Stimulated activated CD8-positive, alpha-beta memory T cell treated with anti-CD3 and anti-CD28 coated beads, Interleukin-4, amount 100 ng/mL, for 1 hour (primary cell): ENCODE measurements at places on chromosomes 3 and 15.

DNA sequence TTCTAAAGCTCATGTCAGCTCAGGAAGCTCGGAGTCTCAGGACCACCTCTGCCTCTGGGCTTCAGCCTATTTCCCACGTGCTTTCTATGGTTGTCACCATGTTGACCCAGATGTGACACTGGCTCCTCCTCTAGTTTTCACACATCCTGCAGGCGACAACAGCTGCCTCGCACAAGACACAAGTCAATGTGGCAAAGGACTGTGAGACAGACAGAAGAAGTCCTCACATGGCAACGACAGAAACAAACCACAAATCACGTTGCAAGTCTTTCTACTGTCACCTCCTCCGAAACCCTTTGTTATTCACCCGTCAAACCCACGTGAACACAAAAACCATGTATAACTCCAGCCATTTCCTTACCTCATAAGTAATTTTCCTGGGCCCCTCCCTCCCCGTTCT, 194.5 kb downstream of the MEX3B start:
- DNase-seq: no peak

DNA sequence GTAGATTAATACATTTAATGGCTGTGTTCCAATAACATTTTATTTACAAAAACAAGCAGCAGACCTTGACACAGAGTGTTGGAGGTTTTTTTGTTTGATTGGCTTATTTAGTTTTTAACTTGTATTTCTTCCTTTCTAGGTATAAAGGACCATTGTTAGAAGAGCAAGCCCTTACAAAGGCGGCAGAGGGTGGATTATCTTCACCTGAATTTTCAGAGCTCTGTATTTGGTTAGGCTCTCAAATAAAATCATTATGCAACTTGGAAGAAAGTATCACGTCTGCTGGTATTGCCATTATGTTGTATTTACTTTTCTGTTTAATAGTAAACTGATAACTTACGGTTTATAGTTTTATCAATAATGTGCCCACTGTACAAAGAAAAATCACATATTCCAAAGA, 10.0 kb downstream of the FAM98B start:
- DNase-seq: no peak

DNA sequence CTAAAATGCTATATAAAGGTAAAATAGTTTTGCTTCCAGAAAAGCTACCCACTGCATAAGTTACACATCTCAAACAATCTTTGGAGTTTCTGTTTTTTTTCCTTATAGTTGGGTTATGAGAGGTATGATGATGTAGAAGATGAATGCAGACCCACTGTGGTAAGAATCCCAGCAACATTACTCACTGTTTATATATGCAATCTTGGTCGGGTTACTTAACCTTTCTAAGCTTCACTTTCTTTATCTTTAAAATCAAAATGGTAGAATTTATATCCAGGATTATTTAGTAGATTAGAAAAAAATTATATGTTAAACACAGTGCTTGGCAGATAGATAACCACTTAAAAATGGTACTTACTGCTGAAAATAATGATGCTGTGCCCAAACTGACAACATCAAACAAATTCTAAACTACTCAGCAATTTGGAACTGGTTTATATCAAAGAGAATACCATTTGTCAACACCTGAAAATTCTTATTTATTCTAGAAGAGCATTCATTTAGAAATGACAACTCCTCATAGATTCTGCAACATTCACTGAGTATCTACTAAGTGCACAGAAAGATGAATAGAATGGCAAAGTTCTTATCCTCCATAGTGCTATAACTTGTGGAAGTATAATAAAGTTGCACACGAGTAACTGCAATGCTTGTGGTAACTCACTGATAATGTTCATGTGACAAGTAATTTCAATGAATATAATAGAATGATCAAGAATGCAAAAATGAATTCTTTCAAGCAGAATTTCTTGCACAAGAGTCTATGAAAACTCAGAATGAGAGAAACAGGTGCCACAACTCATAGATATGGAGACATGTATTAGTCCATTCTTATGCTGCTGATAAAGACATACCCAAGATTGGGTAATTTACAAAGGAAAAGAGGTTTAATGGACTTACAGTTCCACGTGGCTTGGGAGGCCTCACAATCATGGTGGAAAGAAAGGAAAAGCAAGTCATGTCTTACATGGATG, 129.0 kb upstream of the SLC7A14 start:
- no peak for DNase-seq

DNA sequence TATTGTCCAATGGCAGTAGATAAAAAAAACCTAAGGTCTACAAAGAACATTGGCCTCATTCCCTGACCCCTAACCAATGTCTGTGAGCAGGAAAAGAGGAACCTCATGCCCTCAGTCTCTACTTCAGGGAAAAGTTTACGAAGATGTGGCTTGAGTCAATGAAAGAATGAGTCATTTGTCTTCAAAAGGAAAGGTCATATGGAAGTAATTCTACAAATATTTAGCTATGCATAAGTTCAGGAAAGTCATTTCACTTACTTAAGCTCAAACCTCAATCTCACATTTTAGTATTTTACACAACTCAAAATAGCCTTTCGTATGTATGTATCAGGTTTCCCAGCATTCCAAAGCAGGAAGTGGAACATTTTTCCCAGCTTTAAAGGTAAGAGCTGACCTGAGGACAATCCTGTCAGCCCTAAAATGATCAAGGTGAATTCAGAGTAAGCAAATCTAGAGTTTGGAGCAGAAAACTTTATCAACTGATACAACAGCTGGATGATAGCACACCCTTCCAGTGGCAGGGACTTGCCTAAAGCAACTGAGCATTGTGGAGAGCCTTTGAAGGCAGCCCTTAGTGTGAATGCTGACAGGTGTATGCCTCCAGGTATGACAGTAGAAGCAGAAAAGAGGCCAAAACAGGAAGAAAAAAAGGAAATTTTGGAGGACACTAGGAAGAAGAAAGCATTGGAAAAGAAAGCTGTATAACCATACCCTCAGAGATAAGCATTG, 53.9 kb upstream of the ACKR4 start:
- no peak for DNase-seq

- DNase-seq: no peak
Observed at GRCh38 chr3:136792556-136793330, 26.2 kb upstream of the SLC35G2 start.

GRCh38 chr3:195077611-195078540, 193.1 kb downstream of the XXYLT1 start:
- DNase-seq: no peak

- no peak for DNase-seq
Observed at GRCh38 chr3:278300-279064, 81.9 kb downstream of the CHL1 start.

DNA sequence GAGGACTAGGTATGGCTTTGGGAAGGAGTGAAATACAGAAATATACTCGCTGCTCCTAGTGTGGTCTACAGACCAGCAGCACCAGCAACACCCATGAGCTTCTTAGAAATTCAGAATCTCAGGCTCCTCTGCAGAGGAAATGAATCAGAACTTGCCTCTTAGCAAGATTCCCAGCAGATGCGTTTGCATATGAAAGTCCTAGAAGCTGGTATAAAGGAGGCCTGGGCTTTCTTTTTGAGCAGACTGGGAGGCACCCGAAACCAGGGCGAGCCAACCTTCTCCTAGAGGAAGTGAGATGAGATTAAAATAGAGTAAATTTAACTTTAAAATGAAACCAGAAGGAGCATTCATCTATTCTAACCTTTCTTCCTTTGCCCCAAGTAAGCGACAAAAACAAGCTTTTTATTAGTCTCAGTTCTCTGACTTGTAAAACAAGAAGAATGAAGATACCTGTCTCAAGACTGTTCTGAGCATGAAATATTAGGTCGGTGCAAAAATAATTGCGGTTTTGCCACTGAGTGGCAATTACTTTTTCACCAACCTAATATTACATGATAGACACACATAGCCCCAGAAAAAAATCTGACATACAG, 140.0 kb downstream of the PDZRN3 start:
- no peak for DNase-seq

DNA sequence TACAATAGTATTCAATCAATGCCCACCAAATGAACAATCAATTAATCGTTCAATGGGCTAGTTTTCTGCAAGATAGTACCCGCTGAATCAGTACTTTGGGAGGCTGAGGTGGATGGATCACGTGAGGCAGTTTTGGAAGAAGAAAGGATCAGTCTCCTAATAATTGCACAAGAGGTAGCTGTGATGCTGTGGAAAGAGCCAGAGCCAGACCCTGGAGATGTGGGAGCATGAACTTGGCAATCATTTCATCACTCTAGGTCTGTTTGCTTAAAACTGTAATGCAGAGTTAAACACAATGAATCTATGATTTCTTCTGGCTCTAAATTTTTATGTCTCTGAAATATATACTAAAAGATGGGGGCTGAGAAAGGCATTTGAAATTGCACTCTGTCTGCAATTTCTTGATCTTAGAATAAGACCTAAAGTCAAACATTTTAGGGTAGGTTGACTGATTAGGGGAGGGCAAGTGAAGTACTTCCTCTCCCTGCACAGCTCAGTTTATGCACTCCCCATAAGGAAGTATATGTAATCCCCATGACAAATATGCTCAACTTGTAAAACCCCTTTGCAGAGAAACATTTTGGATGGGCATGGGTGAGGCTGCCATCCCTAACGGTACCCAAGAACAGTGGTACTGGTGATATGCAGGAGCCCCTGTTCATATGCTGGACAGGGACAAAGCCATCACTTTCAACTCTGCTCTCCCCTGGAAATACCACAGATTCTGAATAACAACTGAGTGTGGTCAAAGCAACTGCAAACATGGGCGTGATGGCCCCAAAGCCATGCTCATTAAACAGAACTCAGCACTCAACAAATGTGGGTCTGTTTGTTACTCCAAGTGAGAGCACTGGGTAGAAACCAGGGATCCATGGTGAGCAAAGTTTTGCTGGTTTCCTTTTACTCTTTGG, 28.6 kb upstream of the SPATA12 start:
- DNase-seq: no peak

GRCh38 chr15:82143390-82144385, 97.9 kb upstream of the MEX3B start:
- no peak for DNase-seq

DNA sequence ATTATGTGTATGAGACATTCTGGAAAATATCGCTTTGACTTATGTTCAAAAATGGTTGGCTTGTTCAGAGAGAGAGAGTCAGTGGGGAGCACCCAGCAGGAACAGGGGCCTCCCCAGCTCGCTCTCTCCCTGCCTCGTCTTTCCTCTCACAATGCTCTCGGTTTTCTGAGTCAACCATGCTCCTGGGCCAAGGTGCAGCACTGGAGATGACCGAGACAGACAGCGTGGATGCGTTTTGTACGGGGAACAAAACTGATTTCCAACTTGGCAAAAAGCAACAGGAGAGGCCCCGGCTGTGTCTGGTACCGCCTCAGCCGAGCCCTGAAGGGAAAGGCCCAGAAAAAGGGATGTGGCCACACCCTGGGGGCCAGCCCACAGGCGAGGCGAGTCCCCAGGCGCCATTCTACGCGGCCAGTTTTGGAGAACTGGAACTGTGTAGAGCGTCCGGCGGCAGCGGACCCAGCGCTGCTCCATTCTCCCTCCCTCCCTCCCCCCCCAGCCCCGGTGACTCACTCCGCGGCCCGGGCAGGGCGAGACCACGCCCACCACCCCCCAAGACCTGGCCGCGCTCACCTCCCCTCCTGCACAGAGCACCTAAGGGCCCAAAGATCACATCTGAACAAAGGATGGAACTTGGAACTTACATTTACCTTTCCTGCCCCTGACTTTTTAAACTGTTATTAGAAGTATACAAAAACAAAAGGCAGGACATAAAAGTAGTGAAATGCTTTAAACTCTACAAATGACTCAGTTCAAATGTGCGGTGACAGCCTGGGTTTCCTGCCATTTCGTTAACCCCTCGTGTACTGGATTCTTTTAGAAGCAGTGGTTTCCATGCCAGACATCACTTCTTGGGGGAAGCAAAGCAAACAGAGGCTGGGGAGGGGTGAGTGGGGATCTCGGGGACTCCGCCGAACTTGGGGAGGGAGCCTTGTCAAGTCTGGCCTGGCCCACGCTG, 12.7 kb downstream of the ATP10A start:
- DNase-seq: no peak

GRCh38 chr3:46712191-46713049, 5.2 kb downstream of the PRSS50 start:
- DNase-seq: no peak

GRCh38 chr3:10972072-10972782, 20.3 kb upstream of the SLC6A1 start:
- DNase-seq: no peak

GRCh38 chr3:143360244-143360643, 240.7 kb downstream of the CHST2 start:
- DNase-seq: no peak
